ENCODE measurements at places on chromosomes 12 and 14.

DNA sequence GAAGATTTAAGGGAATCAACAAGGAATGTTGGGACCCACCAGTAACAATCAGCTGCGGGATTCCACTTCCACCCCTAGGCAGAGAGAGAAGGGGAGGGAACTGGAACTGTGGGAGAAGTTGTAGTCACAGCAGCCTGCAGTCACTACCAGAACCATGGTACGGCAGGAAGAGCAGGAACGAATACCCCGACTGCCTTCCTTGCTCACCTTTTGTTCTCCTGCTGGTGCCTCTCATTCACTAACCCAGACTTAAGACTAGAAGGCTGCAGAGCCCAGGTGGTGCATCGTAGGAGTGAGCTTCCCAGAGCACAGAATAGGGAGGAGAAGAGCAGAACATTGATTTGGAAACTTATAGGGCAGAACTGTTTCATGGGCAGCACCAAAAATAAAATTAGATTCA, 154.2 kb downstream of the DYRK2 start:
- no peak for DNase-seq

GRCh38 chr14:96752594-96752993, 44.6 kb upstream of the VRK1 start:
- no peak for DNase-seq

GRCh38 chr12:91098461-91098860, 12.8 kb downstream of the LUM start:
- DNase-seq: no peak

DNA sequence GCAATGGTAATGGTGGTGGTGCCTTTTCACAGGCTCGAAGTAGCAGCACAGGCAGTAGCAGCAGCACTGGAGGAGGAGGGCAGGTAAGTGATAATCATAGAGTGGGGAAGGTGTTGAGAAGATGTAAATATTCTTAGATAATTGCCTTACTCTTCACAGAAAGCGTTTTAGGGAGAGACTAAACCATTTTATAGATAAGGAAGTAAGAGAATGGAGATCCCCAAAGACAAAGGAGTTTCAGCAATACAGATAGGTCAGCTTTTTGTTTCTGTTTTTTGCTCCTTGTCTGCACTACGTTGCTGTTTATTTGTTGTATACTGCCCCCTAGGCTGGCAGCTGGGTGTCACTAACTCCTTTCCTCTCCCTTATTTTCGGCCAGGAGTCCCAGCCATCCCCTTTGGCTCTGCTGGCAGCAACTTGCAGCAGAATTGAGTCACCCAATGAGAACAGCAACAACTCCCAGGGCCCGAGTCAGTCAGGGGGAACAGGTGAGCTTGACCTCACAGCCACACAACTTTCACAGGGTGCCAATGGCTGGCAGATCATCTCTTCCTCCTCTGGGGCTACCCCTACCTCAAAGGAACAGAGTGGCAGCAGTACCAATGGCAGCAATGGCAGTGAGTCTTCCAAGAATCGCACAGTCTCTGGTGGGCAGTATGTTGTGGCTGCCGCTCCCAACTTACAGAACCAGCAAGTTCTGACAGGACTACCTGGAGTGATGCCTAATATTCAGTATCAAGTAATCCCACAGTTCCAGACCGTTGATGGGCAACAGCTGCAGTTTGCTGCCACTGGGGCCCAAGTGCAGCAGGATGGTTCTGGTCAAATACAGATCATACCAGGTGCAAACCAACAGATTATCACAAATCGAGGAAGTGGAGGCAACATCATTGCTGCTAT, 2.0 kb downstream of the SP1 start:
- DNase-seq: peak; percentile 71

DNA sequence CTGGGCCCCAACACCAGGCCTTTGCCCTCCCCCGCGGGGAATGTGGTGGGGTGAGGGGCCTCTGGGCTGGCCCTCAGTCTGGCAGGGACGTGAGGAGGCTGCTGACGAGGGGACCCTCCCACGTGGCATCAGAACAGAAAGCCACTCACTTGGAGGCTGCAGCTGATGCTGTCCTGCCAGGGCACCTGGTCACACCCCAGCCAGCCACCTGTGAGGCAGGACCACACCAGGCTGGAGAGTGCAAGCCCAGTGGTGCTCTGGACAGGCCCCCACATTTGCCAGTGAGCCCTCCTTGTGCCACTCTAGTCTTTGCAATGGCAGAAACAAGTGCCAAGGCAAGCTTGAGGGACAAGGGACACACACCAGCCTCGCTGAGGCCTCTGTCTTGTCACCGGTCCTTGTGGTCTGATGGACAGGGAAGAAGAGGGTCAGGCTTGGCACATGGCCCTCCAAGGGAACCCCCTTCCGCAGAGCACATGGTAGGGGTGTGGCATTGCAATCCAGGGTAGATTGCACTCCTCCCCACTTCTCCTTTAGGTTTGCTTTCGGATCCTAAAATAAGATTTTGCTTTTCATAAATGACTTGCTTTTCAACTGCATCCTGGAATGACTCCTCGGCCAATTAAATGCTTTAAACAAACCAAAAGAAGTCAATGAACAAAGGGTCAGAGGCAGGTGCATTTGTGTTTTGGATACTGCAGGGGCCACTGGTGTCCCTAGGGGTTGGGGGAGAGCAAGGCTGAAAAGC, 53.7 kb downstream of the CCDC88C start:
- no peak for DNase-seq

DNA sequence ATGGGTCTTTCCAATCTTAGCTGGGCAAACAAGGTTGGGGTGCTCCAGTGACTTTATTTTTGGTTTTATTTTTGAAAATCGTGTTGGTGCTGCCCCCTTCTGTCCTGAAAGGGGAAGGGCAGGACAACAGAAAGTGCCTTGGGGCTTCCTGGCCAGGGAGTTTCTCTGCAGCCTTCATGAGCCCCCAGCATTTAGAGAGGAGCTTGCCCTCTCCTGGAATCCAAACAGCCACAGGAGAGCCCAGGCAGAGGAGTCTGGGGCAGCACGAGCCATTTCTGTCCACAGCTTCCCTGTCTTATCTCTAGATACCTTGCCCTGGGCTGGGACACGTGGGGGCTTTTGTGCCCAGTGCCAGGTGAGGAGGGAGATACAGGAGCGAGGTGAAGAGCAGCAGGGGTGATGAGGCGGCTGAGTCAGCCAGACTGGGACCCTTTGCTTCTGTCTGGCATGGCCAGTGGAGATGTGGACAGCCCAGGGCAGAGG, 4.4 kb upstream of the C1RL start:
- DNase-seq: peak; percentile 34

DNA sequence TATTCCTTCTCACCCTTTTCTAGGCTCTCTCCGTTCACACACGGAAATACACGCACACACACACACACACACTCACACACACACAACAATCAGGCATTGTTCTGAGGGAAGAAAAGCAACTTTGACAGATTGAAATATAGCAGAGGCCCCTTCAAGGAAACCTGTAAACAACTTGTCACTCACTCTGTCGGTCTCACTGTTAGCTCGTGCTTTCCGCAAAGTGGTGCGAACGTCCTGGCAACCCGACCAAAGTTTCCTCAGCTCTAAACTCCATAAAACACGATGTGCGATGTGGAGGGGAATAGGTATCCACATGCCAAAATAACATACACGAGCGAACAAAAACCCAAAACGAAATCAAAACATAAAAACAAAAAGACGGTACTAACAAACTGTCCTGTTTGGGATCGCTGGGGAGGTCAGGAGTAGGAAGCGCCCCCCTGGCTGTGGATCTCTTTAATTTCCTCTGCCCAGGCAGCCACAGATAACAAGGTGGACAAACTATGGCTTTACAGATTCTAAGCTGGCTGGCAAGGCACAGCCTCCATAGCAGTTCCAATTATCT, 822 bp upstream of the SOX5 start:
- DNase-seq: no peak

DNA sequence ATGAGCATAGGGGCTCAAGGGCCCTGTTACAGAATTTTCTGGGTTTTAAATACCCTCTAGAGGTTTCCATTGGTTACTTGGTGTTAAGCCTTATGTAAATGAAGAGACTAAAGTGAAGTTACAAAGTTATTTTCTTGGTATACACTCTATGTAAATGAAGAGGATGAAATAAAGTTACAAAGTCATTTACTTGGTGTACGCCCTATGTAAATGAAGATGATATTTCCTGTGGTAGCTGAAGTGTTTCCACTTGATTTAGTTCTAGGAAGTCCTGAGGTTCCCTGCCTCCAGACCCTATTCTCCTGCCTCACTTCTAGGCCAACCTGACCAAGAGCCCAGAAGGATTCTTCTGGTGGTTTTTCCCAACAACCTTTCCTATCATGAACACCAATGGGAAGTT, 126.1 kb downstream of the SPTSSA start:
- DNase-seq: no peak

- DNase-seq: no peak
Measured at GRCh38 chr14:94175011-94175745, 1.1 kb downstream of the PPP4R4 start.

DNA sequence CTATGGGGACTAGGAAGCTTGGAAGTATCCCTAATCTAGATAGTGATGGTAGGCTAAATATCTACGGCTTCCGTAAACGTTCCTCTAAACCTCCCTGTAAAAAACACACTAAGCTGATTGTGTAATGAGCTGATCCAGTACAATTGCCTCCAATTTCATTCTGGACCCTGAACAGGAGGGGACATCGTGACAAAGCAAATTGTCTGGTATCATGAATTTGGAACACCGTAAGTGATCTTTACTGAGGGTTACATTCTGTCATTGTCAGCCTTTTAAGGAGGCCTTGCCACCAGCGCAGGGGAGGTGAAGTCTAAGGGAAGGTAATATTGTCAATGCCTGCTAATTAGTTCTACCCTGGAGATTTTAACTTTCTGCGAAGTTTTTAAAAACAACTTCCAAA, 487 bp upstream of the MGST1 start:
- DNase-seq: no peak

GRCh38 chr12:126914170-126914793, 1352.7 kb upstream of the TMEM132C start:
- no peak for DNase-seq

- no peak for DNase-seq
Measured at GRCh38 chr12:31558521-31558920, 32.4 kb downstream of the DENND5B start.

DNA sequence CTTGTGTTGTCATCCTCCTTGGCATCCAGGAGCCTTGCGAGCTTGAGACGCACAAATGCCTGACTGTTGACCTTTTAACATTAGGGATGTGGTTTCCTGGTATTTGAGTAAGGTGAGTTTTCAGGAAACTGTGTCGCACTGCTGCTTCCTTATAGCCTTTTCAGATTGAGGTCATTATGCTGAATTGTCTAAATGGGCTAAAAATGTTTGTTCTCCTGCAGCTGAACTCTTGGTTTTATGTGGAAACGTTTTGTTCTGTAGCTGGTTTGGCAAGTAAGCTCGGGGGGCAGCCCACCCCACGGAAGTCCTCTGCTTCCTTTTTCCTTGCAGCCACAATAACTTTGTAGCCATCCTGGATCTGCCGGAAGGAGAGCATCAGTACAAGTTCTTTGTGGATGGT, 5.7 kb downstream of the PRKAB1 start:
- no peak for DNase-seq
